ENCODE measurements at places on chromosomes 12 and 14.

GRCh38 chr12:12534975-12535374 lies 27.7 kb downstream of the DUSP16 start:
- DNase-seq = no peak

DNA sequence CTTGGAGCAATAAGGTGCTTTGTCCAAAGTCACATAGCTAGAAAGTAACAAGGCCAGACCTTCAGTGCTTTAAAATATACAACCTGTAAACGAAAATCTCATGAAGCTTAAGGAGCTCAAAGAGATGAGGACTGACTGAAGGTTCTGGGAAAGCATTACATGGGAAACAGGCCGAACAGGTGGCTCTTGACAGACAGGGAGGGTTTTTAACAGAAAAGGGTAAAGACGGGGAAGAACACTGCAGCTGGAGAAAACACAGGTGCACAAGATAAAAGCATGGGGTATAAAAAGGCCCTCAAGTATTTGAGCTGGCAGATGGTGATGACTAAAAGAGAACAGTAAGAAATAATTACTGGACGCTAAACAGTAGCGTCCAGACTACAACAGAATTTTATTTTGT lies 257.2 kb downstream of the NELL2 start:
- no peak for DNase-seq

DNA sequence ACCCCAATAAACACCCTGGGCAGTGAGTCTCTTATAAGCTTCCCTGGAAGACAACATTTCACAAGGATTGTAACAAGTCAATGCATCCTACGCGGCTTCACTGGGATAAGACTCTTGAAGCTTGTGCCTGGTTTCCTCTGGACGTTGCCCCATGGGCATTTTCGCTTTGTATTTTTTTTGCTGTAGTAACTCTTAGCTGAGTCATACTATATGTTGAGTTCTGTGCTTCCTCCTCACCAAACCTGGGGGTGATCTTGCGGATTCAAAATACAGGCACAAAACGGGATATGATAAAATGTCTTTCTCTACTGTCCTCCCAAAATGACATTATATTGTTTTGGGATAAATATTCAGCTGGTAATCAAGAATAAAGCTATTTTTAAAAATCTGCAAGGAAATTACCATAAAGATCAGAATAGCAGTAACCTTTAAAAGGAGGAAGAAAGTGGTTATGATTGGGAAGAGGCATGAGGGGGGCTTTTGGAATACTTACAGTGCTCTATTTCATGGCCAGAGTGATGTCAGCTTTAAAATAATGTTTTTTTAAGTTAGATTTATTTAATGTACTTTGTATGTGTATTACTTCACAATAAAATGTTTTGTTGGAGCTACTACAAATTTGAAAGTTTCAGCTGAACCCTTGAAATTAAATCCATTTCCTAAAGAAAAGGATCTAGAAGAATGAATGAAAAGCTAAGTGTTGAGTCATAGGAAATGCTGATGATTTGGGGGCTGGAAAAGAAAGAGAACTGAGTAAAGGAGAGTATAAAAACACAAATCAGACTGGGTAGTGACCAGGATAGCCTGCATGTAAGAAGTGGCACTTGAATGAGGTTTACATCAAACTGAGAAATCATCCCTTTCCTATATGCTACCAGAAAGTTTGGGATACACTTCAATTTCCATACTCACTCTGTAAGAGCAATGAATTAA lies 14.7 kb downstream of the BTBD7 start:
- no peak for DNase-seq

GRCh38 chr12:38783304-38783703 lies 122.1 kb downstream of the CPNE8 start:
- no peak for DNase-seq

DNA sequence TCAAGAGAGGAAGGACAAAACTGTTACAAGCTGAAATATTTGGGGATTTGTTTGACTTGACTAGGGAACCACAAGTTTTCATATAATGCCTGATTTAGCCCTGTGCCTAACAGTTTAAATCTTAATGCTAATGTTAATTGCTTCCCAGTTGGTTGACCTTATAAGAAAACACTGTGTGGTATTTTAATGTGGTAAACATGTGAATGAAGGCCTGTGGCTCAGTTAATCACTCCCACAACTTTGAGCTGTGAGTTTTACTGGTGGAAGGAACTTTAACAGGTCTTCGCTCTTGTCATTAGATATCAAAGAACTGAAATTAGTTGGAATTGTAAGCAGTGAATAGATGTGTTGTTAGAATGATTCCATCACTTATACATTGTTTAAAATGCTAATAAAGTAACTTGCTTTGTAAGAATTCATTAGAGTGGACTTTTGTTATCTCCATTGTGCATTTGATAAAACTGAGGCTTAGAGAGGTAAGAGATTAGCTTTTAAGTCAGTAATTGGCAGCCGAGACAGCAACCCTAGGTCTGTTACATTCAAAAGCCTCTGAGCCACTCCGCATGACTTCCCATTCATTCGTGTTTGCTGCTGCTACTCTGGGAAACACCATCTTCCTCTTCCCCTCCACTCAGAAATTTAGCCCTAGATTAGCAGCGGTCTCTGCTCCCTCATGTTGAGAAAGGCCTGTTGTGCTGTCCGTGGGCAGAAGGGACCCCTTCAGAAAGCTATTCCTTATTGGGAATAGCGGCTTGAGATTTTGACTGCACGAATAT lies 1.0 kb upstream of the TBK1 start:
- DNase-seq = no peak

DNA sequence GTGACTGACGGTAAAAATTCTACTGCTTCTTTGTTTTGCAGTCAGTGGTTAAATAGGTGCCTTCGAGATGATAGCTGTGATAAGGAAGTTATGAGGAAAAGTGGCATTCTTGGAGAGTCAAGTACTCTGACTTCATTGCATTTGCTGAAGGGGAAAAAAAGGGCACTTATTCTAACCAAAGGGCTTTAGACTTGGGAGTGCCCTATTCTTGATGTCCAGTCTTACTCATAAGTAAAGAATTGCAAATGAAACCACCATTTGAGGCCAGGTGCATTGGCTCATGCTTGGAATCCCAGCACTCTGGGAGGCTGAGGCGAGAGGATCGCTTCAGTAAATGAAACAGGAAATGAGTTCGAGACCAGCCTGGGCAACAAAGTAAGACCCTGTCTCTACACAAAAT lies 40.3 kb downstream of the BRAP start:
- DNase-seq = no peak

Data from effector memory CD8-positive, alpha-beta T cell (primary cell).